ENCODE measurements at places on chromosomes 2 and 18. TPM values are rescaled to one million over a fixed set of nuclear protein-coding genes. Genes with fewer than 3 reads are reported as not detected.
A peak's percentile ranks its signal among the peaks of the same experiment; 100 is the strongest.

- no peaks in the 10 kb centered on the region for H3K4me1 ChIP-seq
- no peaks in the 10 kb centered on the region for H3K36me3 ChIP-seq
- H3K4me3 ChIP-seq, result no peak overlapping the region
- no peak for DNase-seq
- H3K27me3 ChIP-seq, result no peaks in the 10 kb centered on the region
- H3K27ac ChIP-seq, result no peak overlapping the region
Measured at GRCh38 chr18:26135548-26135947, 1.9 kb downstream of the PSMA8 start.

DNA sequence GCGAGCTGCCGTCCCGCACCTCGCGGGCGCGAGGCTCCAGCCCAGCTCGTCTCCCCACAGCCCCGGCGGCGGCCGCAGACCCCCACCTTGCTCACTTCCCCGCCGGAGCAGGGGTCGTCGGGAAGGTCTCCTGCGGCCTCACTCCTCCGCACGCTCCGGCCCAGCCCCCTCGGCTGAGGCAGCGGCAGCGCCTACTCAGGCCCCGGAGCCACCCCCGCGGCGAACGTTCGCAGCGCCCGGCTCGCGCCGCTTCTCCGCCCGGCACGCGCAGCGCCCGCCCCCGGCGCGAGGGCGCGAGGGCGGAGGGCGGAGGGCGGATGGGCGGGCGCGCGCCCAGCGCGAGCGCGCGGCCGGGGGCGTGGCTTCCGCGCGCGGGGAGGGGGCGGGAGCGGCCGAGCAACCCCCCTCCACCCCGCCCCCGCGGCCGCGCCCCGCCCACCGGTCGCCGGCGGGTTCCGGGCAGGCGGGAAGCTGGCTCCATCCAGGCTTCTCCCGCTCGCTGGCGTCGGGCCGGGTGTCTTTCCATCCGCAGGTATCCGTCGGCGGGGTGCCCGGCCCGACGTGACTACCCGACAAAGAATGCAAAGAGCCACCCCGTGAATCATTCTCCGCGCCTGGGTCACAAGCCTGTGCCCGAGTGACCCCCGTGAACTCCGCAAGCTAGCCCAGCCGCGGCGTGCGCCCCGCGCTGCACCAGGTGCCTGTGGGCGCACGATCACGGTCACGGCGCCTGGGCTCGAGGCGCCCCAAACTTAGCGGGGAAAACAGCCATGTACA, at the start of gene DTNB:
Gene DTNB (minus strand): TSS at position 278 of the 777 bp plus-strand sequence. CDS start 20,917 bp downstream, outside the sequence.
- no peaks in the 10 kb centered on the region for H3K36me3 ChIP-seq
- peaks cover 19% of the 10 kb centered on the region for H3K4me1 ChIP-seq
- peak within 1 kb of the TSS; percentile 82 for H3K27ac ChIP-seq
- peak within 1 kb of the TSS; percentile 96 for H3K4me3 ChIP-seq
- no peaks in the 10 kb centered on the region for H3K27me3 ChIP-seq
- DNase-seq, result peak; percentile 86

The ZNF2 gene
- 3.4 TPM for total RNA-seq

- no peak overlapping the region for H3K27ac ChIP-seq
- H3K36me3 ChIP-seq, result no peaks in the 10 kb centered on the region
- no peaks in the 10 kb centered on the region for H3K27me3 ChIP-seq
- H3K4me1 ChIP-seq, result no peaks in the 10 kb centered on the region
- no peak overlapping the region for H3K4me3 ChIP-seq
Measured at GRCh38 chr2:19488009-19488691, 129.7 kb upstream of the OSR1 start.

The LBX2 gene
- 0.72 TPM for total RNA-seq

The DYNAP gene
- not detected for total RNA-seq

The GAREM2 gene
- total RNA-seq, result 2.4 TPM

- H3K36me3 ChIP-seq, result peaks cover 5% of the 10 kb centered on the region
- DNase-seq, result no peak
- H3K4me1 ChIP-seq, result no peaks in the 10 kb centered on the region
- no peak overlapping the region for H3K4me3 ChIP-seq
- H3K27ac ChIP-seq, result no peak overlapping the region
- no peaks in the 10 kb centered on the region for H3K27me3 ChIP-seq
Measured at GRCh38 chr2:178345951-178346350, 105.0 kb downstream of the PRKRA start.

DNA sequence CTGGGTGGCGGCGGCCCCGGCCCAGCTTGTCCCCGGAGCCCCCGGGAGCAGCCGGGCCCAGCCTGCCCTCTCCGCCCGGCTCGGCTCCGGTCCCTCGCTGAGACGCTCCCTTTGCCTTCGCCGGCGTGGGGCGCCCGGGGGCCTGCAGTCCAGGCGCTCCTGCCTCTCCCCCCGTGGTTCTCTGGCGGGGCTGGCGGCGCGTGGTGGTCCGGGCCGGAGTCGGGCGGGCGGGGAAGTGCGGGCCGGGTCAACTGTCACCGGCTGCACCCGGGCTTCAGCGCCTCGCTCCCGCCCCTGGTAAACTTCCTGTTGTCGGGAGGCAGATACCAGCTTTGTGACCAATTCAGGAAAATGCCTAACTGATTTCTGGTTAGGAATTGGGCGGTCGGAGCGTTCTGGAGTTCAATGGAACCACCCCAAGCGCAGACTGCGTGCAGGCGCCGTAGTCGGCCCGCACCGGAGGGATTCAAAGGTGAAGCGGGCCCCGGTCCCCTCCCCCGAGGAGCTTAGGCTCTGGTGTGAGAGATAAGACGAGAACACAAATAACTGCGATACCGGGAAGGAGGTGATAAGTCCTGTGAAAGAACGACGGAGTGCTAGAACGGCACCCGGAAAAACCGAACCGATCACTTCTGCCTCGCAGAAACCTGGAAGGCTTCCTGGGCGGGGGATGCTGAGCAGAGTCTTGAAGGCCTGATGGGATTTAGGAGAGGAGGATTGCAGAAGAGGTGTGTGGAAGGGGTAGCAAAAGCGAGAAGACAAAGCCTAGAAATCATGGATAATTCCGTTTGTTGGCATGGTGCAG, 891 bp downstream of the CAB39 start:
- H3K27me3 ChIP-seq, result no peaks in the 10 kb centered on the region
- peak overlapping the region; percentile 91 for H3K27ac ChIP-seq
- H3K4me1 ChIP-seq, result peaks cover 41% of the 10 kb centered on the region
- peak overlapping the region; percentile 99 for H3K4me3 ChIP-seq

Data from heart left ventricle (tissue), 16 donors.